ENCODE measurements at places on chromosomes 12 and 14. TPM values are rescaled to one million over a fixed set of nuclear protein-coding genes. Genes with fewer than 3 reads are reported as not detected.

WNT1 gene
- not detected for total RNA-seq

DCAF11 gene
- total RNA-seq: 52.0 TPM

- H3K36me3 ChIP-seq: no peaks in the 10 kb centered on the region
- DNase-seq: no peak
- no peaks in the 10 kb centered on the region for H3K4me1 ChIP-seq
These were observed 173.6 kb upstream of the ALG10B start for GRCh38 chr12:38142974-38143373.

IGF1 gene
- total RNA-seq: 0.28 TPM

- H3K36me3 ChIP-seq: no peaks in the 10 kb centered on the region
- DNase-seq: peak; percentile 43
These were observed 1.6 kb downstream of the DPF3 start for GRCh38 chr14:72892103-72892878.

DNA sequence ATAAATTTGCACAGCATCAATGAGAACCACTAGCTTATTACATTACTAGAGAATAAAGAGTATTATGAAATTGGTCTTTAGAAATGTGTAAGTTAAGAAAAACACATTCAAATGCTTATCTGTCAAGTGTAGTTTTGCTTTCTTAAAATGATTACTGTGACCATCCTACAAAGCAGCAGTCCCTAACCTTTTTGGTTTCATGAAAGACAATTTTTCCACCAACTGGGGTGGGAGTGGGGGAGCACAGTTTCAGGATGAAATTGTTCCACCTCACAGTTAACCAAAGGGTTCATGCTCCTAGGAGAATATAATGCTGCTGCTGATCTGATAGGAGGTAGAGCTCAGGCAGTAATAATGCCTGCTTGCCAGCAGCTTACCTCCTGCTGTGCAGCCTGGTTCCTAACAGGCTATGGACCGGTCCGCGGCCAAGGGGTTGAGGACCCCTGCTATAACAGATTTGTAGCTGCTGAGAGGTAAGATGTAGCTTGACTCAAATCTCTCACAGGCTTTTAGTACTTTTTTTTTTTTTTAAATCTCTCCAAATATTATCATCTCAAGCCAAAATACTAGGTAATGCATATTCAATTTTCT is 45.4 kb downstream of the PPP4R3A start:
- DNase-seq: no peak
- H3K27ac ChIP-seq: no peak overlapping the region
- peaks cover 39% of the 10 kb centered on the region for H3K36me3 ChIP-seq
- no peaks in the 10 kb centered on the region for H3K27me3 ChIP-seq
- H3K4me1 ChIP-seq: peaks cover 2% of the 10 kb centered on the region
- H3K4me3 ChIP-seq: no peak overlapping the region

GRCh38 chr14:98165976-98166375 is 1106.0 kb downstream of the BCL11B start:
- no peaks in the 10 kb centered on the region for H3K4me1 ChIP-seq
- H3K4me3 ChIP-seq: no peak overlapping the region
- DNase-seq: no peak
- no peaks in the 10 kb centered on the region for H3K36me3 ChIP-seq
- no peaks in the 10 kb centered on the region for H3K27me3 ChIP-seq

STAC3 gene
- total RNA-seq: 0.18 TPM

MAP1LC3B2 gene
- not detected for total RNA-seq

DNA sequence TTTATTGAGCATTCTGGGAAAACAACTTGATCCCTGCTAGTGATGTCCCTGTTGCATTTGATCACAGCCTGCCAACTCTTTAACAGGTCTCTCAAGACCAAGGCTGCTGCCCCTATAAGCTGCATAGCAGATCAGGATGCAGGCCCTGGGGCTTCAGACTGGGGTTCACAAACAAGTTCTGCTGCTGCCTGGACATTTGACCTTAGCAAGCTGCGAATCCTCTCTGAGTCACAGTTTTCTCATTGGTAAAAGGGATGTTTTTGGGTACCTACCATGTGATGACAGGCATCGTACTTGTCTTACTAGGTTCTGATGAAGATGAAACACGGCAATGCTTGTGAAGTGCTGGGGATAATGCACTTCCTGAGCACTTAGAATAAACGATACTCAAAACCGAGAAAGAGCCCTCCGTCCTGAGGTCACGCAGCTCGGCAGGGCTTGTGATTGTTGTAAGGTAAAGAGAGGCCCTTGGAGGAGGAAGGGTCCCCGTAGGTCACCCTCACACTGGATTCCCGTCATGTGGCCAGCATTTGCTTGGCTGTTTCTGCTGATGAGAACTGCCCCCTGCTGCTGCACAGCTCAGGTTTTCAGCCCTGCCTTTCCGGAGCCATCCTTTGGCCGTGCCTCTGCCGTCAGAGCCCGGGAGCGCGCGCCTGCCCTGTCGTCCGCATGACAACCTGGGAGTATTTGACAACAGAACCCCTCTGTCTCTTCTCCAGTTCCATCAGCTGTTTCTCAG is 39.1 kb downstream of the TSPAN9 start:
- H3K4me3 ChIP-seq: no peak overlapping the region
- H3K4me1 ChIP-seq: peaks cover 24% of the 10 kb centered on the region
- no peaks in the 10 kb centered on the region for H3K36me3 ChIP-seq
- H3K27me3 ChIP-seq: no peaks in the 10 kb centered on the region
- no peak overlapping the region for H3K27ac ChIP-seq
- peak; percentile 40 for DNase-seq

AMIGO2 gene
- 31.7 TPM for total RNA-seq

DNA sequence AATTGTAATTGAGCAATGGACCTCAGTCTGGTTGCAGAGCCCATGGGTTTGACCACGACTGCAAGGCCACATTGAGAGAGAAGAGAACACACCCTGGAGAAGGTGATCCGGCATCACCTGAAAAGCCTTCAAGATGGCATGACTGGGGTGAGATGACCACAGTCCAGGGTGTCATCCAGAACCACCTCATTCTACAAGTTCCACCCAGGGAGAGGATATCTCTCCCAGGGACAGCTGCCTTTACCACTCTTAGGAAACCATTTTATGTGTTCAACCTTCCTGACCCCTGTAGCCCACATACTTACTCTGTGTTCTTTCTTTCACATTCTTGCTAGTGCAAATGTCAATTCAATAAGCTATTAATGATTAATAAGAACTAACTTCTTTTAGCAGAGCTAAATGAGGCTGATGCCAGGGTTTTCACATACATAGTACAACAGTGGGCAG is 43.4 kb upstream of the CPM start:
- no peaks in the 10 kb centered on the region for H3K36me3 ChIP-seq
- H3K4me3 ChIP-seq: no peak overlapping the region
- no peak for DNase-seq
- peaks cover 4% of the 10 kb centered on the region for H3K4me1 ChIP-seq

GYS2 gene
- not detected for total RNA-seq

GALNT9 gene
- under 0.01 TPM for total RNA-seq

DNA sequence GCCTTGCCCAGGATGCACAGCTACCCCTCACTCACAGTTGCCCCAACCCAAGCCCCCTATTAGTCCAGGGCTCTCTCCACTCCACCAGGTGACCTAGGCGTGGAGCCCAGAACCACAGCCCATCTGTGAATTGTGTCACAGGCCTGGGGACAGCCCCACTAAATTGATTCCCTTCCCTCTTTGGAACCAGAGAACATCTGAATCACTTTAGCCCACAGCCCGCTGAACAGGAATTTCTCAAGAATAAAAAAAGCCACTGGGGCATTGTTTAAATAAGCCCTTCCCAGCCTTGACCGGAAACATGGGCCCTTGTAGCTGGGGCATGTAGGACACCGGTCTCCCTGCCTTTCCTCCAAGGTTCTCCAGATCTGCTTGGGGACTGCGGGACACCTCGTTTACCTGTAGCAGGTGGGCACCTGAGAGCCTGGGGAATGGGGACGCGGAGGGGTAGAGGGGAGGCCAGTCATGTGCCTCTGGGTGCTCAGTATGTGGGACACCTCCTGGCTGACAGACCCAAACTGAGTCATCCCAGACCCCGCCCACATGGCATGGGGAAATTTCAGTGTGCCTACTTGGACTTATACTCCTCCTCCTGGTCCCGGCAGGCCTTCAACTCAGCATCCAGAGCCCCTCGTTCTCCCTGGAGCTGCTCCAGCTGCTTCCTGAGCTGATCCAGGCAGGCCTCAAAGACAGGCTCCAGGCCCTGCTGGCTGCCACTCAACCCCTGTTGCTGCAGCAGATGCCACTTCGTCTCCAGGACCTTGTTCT is 1.3 kb downstream of the KRT78 start:
- no peak overlapping the region for H3K27ac ChIP-seq
- no peak overlapping the region for H3K4me3 ChIP-seq
- no peak for DNase-seq
- H3K36me3 ChIP-seq: no peaks in the 10 kb centered on the region
- H3K4me1 ChIP-seq: no peaks in the 10 kb centered on the region
- peaks cover 48% of the 10 kb centered on the region for H3K27me3 ChIP-seq

DNA sequence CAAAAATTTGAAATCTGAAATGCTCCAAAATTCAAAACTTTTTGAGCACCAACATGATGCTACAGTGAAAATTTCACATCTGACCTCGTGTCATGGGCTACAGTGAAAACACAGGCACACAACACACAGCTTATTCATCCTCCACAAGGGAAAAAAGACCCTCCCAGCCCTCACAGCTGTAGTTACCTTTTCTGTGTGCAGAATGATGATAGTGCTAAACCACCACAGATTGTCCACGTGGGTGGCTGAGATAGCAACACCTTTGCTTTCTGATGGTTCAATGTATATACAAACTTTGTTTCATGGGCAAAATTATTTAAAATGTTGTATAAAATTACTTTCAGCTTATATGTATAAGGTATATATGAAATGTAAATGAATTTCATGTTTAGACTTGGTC is 46.8 kb downstream of the FRS2 start:
- peaks cover 9% of the 10 kb centered on the region for H3K4me1 ChIP-seq
- H3K4me3 ChIP-seq: no peak overlapping the region
- DNase-seq: no peak

GRCh38 chr12:6230321-6231110 is 30.3 kb downstream of the CD9 start:
- H3K4me1 ChIP-seq: peaks cover 35% of the 10 kb centered on the region
- DNase-seq: no peak
- no peak overlapping the region for H3K4me3 ChIP-seq

DNA sequence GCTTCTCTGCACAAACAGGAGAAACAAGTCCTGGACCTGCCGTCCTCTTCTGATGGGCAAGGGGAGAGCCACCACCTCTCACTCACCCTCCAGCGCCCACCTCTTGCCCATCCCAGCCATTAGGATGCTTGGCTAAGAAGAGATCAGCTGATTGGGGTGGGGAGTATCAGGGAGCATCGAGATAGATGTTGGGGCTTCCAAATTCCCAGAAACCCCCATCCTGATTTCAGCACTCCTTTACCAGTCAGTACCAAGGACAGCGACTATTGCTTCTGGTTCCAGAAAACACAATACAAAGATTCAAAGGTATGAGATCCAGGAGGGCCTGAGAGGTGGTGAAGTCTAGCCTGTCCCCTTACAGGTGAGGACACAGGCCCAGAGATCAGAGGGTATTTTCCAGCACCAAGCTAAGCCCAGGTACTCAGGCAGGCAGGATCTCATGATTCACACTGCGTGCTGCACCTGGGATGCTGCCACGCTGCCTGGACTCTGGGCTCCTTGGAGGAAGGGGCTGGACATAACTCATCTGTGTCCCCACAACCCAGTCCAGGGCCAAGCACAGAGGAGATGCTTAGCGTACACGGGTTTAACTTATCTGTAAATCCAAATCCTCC is 76.6 kb downstream of the TUNAR start:
- no peaks in the 10 kb centered on the region for H3K4me1 ChIP-seq
- H3K27me3 ChIP-seq: no peaks in the 10 kb centered on the region
- no peak for DNase-seq
- H3K4me3 ChIP-seq: no peak overlapping the region
- H3K36me3 ChIP-seq: no peaks in the 10 kb centered on the region

RDH16 gene
- total RNA-seq: not detected

GRCh38 chr14:38578278-38578681 is 322.4 kb upstream of the CLEC14A start:
- H3K4me3 ChIP-seq: no peak overlapping the region
- H3K27ac ChIP-seq: no peak overlapping the region
- no peaks in the 10 kb centered on the region for H3K4me1 ChIP-seq

PTGDR gene
- not detected for total RNA-seq

GRCh38 chr12:104957719-104958000 is 430 bp downstream of the SLC41A2 start:
- peaks cover 10% of the 10 kb centered on the region for H3K4me1 ChIP-seq
- no peak for DNase-seq

DNA sequence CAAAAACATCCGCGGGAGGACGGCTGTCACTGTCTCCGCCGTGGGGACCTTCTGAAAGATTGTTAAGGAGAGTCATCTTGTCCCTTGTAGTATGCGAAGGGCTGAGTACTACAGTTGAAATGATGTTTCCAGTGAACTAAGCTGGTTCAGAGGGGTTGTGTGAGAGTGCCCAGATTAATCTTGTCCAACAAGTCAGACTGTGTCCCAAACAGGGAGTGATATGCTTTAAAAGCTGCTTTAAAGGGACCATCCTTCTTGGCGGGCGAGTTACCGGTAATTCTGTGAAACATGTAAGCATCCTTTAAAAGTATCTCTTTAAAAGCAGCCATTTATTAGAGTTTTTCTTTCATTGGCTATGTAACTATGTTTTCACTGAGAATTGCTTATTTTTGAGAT is 1.1 kb downstream of the WDR20 start:
- peaks cover 2% of the 10 kb centered on the region for H3K36me3 ChIP-seq
- no peaks in the 10 kb centered on the region for H3K4me1 ChIP-seq
- no peaks in the 10 kb centered on the region for H3K27me3 ChIP-seq
- no peak for DNase-seq
- H3K4me3 ChIP-seq: peak overlapping the region; percentile 67
- H3K27ac ChIP-seq: peak overlapping the region; percentile 82

DNA sequence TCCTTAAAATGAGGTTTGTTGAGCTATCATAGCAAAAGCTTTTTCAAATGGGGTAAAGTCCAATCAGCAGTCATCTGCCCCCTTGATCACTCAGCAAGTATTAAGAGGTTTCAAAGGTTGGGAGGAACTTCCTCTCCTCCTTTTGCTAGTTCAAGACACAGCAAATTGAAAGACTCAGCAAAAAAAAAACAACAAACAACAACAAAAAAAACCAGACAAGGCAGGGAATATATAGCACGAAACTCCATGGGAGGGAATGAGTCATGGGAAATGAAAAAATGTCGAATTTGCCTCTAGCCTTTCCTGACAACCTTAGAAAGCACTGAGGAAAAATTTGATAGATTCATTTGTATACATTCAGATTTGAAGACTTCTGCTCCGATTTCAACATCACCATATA is 1.6 kb upstream of the SLC7A8 start:
- no peak overlapping the region for H3K4me3 ChIP-seq
- H3K4me1 ChIP-seq: no peaks in the 10 kb centered on the region
- H3K27me3 ChIP-seq: peaks cover 24% of the 10 kb centered on the region
- peak; percentile 13 for DNase-seq
- no peaks in the 10 kb centered on the region for H3K36me3 ChIP-seq

ASCL1 gene
- total RNA-seq: not detected

COQ6 gene
- 21.0 TPM for total RNA-seq

CCDC175 gene
- total RNA-seq: not detected

GRCh38 chr14:80538633-80539375 is 327.5 kb upstream of the DIO2 start:
- H3K27ac ChIP-seq: no peak overlapping the region
- H3K4me3 ChIP-seq: no peak overlapping the region
- DNase-seq: no peak
- no peaks in the 10 kb centered on the region for H3K27me3 ChIP-seq

Data from IMR-90 (cell line).